ENCODE measurements at places on chromosomes 16 and 17.

DNA sequence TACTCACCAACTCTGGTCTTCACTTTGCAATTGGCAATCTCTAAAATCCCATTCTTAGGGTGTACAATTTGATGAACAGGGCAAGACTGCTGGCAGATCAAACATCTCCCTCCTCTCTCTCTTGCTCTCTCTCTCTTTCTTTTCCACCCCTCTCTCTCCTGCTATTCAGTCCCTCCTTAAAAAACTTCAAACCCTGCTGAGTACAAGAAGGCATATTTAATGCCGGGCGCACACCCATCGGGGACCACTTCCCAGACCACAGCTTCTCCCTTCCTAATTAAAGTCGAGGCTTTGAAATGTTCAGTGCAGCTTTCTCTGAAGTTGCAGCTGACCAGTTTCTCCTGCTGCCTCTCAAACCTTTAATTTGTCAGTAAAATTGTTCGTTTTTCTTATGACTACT, 185.4 kb upstream of the CDH11 start:
- no peak for DNase-seq

GRCh38 chr16:1839554-1839953, 12.5 kb downstream of the FAHD1 start:
- DNase-seq = peak; percentile 30

GRCh38 chr16:4505356-4506147, 29.4 kb downstream of the HMOX2 start:
- no peak for DNase-seq

DNA sequence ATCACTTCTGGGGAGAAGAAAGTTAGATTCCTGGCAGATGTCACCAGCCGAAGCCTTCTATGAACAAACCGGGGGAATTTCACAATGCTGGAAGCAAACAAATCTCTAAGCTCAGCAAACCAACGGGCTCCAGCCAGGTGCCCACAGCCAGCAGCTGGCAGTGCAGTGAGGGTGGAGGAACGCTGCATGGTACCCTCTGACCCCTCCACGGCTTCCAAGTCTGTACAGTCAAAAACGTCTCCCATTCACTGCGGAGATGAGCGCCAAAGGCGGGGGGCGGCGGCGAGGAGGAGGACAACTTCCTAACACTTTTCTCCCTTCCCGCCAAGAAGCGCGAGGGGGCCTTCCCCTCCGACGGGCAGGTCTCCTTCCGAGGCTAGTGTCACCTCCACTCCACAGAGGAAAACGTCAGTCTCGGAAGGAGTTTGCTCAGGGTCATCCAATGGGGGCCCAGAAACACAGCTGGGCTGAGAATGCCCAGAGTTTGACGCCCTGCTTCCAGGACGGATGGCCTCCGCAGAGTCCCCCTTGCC, 924 bp downstream of the ZNF598 start:
- DNase-seq = no peak

DNA sequence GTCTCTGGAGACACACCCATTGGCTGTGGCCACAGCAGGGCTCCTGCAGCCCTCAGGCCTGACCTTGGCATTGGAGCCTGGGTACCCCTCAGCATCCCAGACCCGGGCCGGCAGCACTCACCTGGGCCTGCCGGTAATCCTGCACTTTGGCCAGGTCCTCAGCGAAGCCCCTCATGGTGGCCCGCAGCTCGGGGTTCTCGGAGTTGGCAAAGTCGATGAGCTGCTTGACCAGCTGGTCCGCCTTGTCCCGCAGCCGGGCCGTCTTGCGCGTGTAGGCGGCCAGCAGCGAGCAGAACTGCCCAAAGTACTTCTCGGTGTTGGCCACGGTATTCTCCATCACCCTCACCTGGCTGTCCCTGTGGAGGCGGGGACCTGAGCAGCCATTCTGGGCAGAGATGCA, 2.2 kb downstream of the CIBAR2 start:
- no peak for DNase-seq

GRCh38 chr16:57462978-57463362, 491 bp downstream of the POLR2C start:
- no peak for DNase-seq

DNA sequence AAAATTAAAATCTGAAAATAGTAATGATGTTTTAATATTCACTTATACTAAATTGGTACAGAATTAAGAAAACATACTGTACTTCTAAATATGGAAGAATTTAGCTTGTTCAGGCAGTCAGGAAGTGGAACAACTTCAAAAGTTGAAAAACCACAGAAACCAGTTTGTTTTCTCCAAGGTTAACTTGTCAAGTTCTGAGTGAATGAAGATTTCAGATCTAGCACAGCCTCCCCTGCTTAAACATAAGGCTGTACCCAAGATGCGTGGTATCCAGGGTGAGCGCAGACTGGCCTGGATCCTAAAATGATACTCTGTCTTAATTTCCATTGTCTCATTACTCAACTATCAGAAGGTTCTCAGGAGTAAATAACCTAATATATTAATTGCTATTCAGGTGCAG, 730.7 kb upstream of the KIF2B start:
- no peak for DNase-seq

- DNase-seq = peak; percentile 80
Measured at GRCh38 chr16:17691106-17691898, 220.5 kb upstream of the XYLT1 start.

GRCh38 chr16:75811020-75811634, 84.8 kb upstream of the CPHXL start:
- DNase-seq = no peak

DNA sequence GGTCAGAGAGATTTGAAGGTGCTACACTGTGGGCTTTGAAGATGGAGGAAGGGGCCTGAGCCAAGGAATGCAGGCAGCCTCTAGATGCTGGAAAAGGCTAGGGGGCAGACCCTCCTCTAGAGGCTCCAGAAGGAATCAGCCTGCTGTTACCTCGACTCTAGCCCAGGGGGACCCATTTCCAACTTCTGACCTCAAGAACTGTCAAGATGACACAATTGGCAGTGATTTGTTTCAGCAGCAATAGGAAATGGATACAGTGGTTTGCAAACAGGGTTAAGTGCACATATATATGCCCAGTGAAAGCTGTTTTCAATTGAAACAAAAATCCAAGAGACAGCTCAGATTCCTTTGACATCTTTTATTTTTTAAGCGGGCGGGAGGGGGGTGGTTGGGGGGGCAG, 3.7 kb upstream of the ZDHHC1 start:
- no peak for DNase-seq

DNA sequence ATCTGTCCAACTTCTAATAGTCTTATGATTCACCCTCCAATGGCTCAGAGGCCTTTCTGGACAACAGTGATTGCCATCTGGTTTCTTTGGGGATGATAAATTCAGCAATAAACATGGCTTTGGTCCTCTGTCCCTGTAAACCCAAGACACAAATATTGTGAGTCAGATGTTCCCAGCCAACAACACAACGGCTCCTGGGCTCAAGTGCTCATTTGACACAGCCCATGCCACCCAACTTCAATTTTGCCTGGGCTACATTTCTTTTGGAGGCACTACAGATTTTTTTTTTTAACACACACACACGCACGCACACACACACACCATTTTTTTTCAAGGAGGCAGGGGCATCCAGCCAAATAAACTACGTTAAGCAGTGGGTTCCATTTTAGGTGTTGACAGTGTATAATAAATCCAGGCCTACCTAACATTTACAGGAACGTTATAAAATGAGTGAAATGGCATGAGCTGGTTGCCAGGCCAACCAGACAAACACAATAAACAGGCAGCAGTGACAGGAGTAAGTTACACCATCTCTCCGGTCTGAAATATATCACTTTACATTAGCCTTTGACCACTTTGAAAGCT, 939.9 kb upstream of the SOX9 start:
- DNase-seq = peak; percentile 59

DNA sequence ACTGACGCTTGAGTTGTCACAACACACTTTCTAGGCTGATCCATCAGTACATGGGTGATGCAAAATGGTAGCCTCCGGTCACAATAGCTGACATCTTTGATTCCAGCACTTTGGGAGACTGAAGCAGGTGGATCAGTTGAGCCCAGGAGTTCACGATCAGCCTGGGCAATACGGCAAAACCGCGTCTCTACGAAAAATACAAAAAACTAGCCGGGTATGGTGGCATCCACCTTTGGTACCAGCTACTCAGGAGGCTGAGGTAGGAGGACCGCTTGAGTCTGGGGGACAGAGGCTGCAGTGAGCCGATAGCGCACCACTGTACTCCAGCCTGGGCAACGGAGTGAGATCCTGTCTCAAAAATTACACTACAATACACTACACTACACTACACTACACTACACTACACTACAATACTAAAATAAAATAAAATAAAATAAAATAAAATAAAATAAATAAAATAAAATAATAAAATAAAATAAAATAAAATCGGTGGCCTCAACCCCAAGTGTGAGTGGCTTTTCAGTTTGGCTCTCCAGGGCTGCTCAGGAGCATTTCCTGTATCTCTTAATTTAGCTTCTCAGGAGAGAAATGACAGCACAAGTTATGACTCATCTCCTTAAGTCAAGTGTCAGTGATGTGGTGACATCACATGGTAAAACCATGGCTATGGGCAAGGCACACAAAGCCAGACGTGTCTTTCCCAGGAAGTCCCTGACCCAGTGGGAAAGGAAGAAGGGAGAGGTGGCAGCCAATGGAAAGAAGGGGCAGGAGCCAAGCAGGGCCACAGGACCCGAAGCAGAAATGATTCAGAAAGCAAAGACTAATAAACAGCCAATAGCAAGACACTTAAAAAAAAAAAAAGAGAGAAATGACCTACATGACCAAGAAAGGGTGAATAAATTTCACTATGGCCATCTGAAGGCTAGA, 75.3 kb upstream of the TBC1D3K start:
- peak; percentile 61 for DNase-seq

DNA sequence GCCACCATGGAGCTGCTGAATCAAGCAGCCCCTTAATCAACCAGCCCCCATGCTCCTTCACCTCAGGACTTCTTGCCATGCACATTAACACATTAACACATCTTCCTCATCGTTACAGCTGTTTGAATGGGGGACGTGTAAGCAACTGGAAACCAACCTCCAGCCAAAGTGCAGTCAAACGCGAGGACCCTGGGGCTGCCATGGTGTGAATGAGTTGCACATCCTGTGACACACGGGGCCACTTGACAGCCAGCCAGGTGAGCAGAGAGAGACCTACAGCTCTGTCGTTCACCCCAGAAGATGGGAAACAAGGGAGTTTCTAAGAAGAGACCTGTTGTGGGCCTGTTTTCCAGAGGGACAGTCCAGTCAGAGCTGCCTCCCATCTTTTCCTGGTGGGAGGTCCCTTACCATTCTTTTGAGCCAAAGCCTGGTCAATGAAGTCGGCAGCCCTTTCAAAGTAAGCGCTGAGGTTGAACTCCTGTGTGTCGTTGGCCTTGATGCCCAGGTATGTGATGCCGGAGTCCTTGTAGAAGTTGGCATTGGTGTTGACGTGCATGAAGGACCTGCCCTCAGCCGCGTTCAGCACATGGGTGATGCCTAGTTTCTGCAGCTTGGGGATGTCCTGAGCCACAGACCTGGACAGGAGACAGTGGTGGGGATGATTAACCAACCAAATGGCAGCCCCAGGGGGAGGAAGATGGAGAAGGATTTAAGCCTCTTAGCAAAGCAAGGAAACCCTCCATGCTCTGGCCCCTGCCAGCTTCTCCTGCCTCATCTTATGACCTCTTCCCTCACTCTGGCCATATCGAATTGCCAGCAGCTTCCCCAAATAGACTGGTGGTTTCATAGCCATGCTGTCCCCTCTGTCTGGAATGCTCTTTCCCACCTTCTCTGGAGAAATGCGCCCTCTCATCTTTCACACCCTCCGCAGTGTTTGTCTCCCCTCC, 4.2 kb downstream of the DUSP3 start:
- DNase-seq = no peak

GRCh38 chr16:68072038-68072695, 13.0 kb upstream of the NFATC3 start:
- no peak for DNase-seq

- no peak for DNase-seq
Measured at GRCh38 chr16:48378836-48379235, 6.4 kb downstream of the SIAH1 start.

- DNase-seq = no peak
Measured at GRCh38 chr17:50380369-50381259, 7.6 kb downstream of the EME1 start.

DNA sequence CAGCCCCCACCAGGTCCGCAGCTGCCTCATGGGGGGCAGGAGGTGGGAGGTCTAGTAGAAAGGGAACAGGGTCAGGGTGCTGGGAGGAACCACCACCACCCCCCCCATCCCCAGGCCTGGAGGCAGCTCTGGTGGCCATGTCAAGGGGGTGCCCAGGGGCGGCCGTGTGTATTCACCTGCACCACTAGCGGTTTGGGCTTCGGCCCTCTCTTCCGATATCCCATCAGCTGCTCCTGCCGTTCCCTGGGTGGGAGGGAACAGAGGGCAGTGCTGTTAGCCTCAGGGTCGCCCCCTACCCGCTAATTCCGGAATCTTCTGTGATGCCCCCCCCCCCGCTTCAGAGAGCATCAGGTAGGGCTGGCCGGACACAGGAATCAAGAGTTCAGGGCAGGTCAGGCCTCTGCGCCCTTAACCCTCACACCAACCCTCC, 3.8 kb downstream of the CBX4 start:
- no peak for DNase-seq

- no peak for DNase-seq
Measured at GRCh38 chr17:78541488-78542206, 35.5 kb downstream of the DNAH17 start.

GRCh38 chr17:16997514-16998429, 25.9 kb upstream of the TNFRSF13B start:
- DNase-seq = no peak

- peak; percentile 85 for DNase-seq
Measured at GRCh38 chr16:85350973-85351372, 238.7 kb upstream of the CIBAR2 start.

- no peak for DNase-seq
Measured at GRCh38 chr17:64223931-64224629, 39.0 kb downstream of the TEX2 start.

GRCh38 chr17:63772801-63773271, 561 bp downstream of the CCDC47 start:
- DNase-seq = no peak

DNA sequence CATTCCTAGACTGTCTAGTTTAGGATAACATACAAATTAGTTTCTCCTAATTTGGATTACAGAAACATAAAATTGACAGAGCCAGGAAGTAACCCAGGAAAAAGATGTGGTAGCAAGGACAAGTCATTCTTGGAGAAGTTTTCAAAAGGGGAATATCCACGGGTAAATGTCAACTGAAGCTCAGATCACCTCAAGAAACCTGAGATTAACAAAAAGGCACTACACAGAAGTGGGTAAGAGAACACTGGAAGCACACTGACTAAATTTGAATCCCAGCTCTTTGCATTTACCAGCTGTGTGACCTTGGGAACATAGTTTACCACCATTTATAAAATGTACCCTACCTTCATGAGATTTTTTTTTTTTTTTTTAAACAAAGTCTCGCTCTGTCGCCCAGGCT, 39.4 kb downstream of the TRAF4 start:
- no peak for DNase-seq

DNA sequence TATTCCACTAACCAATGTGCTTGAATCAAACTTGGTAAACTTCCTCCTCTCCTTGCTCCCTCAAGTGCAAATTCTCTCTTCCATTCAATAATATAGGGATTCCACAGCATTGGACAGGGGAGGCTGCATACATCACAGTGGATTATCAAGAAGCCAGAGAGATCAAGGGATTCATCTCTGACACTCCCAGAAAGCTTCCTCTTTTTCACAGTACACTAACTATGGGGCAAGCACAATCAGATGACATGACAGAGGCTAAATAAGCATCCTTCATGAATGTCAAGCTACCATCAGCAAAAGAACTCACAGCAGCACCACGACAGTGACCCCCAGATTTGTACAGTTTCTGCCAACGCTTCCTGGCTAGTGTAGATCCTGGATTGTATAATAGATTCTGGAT, 178.4 kb upstream of the C17orf78 start:
- no peak for DNase-seq

Measured in muscle of back (tissue), 13 donors.